ENCODE measurements at places on chromosomes 4 and X.

DNA sequence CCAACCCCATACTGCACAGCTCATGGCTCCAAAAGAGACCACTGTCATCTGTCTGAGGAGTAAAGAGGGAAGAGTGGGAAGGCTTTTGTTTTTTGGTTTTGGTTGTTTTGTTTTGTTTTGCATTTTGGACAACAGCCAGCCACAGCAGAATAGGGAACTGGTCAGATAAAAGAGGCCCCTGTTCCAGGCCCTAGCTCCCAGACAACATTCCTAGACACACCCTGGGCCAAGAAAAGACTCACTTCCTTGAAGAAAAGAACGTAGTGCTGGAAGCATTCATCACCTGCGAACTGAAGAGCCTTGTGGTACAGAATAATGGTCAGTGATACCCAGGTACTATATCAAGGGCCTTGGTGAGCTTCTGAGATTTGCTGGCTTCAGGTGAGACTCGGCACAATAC, 619.4 kb upstream of the SPANXN1 start:
- DNase-seq: no peak

DNA sequence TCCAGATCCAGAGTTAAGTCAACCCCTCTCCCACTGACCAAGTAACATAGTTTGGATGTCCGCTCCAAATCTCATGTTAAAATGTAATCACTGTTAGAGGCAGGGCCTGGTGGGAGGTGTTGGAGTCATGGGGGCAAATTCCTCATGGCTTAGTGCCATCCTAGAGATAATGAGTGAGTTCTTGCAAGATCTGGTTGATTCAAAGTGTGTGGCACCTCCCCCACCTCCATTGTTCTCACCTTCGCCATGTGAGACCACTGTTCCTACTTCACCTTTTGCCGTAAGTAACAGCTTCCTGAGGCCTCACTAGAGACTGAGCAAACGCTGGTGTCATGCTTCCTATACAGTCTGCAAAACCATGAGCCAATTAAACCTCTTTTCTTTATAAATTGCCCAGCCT, 548.8 kb downstream of the INPP4B start:
- DNase-seq: no peak

GRCh38 chr4:165203541-165204461, 3.6 kb upstream of the KLHL2 start:
- no peak for DNase-seq

DNA sequence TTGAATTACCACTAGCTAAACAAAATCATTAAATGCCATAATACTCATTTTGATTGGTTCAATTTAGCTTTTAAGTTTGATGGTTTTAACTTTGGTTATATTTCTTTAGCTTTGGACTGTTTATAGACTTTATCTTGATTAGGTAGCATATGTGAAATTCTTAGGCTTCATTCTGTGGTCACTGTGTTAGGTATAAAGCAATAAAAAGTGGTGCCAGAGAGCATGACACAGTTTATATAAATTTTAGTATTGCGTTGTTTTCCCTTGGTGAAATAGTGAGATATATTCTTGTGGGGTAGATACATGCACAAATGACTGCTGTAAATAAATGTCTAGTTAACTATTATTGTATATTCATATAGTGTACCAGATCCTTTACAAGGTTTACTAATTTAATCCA, 474.2 kb upstream of the GRID2 start:
- DNase-seq: no peak

DNA sequence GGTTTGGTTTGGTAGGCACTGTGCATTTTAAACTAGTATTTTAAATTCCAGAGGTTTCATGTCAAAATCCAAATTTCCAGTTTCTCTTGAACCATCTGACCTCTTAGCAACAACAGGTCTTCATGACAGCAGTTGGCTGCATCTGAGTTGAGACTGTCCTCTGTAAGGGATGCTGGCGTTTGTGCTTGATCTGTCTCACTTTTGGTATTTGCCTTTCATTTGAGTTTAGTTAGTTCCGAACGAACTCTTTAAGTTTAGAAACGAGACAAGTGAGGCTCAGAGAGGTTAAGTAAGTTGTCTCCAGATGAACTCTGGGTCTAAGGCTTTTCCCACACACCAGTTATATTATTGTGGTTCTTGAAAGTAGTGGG, 29.1 kb downstream of the SPARCL1 start:
- no peak for DNase-seq

- no peak for DNase-seq
Measured at GRCh38 chr4:73347497-73347896, 56.6 kb upstream of the ALB start.

DNA sequence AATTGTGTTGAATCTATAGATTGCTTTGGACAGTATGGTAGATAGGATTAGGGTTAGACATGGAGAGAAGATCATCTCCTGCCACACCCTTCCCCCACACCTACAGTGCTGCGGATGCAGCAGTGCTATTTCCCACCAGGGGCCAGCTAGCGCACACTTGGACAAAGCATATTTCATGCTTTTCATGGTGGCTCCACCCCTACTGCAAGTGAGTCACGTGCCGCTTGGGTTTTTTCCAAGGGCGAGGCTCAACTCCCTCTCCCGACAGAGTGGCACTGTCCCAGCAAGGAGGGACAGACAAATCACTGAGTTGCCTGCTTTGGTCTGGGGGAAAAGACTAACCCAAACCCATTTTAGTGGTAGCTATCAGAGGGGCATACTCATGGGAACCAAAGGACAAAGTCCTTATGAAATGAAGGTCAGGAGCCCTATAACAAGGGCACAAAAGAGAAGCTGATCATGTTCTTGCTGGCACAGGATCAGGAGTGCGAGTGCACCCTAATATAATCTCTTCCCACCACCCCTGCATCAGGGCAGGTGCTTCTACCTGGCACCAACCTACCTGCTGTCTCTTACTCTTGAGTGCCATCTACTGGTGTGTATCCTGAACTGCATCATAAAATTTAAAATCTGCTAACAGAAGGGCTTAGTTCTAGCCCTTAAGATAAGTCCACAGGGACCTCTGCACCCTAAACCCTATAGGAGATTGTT, 55.1 kb upstream of the PGAM4 start:
- no peak for DNase-seq

DNA sequence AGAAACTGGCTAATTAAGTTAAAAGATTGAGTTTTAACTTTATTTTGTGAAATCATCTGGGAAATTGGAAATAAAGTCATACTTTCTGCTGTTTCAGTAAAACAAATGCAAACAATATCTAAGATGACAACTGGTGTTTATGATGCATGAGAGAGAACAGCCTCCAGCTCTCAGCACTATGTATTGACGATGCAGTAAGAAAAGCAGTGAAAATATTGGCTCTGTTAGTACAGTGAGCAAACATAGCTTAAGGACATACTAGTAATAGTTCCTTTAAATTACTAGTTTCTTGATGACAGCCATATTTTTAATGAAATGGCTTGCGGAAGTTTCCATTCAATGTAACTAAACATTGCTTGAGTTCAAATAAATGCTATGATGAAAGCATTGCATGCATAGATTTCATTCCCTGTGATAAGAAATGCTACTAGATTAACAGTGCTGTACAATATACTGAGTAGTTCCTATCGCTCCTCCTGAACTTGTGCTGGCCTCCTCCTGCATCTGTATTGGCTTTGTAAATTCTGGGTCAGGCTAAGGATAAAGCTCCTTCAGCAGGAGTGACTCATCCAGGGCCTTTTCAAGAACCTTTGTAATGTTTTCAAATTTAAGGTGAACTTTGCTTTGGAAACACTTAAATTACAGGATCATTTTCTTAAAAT, 11.6 kb downstream of the ARHGAP24 start:
- no peak for DNase-seq

DNA sequence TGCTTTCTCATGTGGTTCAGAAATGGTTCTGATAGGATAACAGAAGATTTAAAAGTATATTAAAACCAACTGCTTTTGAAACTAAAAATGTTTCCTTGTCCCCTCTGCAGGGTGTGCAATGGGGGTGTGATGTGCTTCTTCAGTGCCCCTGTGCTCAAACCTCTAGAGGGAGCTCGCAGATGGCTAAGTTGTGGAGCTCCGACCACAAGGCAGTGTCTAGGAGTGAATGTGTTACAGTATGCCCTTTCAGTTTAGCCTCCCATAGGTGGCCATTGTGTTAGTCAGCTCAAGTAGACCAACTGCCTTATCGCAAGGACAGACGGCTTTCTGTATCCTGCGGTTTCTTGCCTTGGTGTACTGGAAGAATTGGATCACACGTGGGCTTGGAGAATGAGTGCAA, 130.5 kb downstream of the TENT5D start:
- DNase-seq: no peak

GRCh38 chrX:112734290-112734689, 54.6 kb upstream of the LHFPL1 start:
- no peak for DNase-seq

DNA sequence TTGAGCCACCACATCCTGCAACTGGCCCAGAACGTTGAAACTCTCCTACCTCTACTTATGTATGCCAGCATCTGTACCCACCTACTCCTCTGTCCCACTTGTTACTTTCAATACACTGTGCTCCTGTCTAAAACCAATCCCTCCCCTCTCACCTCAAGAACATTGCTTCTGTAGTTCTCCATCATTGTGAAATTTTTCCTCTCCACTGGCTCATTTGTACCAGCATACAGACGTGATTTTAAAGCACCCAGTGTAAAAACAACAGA, 25.5 kb upstream of the USO1 start:
- no peak for DNase-seq

DNA sequence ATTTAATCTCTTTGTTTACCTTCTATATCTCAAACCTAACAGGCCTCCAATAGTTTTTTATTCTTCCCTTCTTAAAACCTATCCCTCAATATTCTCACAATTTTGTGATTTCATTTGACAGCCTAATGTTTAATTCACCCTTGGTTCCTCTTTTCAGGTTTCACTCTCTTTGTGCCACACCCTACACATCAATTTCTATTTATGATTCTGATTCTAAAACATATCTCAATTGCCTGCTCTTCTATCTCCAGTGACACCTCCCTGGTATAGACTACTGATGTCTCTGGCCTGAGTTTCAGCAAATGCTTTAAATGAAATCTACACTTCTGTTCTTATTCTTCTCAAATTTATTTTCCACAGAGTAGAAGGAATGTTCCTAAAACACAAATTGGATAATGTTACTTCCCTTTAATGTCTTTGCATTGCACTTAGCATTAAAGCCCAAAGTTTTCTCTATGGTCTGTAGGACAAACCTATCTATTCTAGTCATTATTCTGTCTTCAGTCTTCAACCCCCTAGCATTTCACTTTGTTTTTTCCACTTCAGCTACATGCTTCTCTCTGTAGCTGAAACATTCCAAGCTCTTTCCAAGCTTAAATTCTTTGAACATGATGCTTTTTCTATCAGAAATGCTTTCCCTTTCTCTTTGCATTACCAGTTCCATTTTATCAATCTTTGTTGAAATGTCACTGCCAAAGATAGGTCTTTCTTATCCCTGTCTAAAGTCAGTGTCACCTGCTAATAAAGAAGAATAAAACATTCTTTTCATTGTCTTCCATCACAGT, 622.0 kb downstream of the CENPC start:
- DNase-seq: no peak

- no peak for DNase-seq
Measured at GRCh38 chr4:164894702-164895101, 17.7 kb downstream of the APELA start.

DNA sequence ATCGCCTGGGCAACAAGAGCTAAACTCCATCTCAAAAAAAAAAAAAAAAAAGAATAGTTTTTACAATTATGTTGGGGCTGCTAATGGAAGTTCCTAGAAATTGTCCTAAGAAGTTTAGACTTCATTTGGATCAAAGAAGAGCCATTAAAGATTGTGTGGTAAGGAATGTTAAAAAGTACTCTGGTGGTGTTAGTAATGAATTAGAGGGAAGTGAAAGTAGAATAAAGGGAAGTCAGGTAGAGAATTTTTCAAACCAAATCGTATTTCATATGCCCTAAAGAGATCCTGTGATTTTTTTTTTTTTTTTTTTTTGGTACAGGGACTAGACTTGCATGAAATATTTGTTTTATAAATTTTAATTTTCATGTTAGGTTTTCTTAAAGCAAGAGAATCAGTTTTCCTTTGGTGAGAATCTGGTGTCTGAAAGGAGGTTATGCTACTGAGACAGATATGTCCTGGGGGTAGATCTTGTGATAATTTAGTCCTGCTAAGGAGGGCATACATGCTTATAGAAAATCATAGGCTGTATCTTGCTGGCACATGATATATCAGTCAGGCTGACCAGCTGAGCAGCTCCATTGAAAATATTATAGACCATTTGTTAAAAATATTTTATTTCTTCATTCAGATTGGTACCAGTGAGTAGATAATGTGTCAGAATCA, 10.7 kb downstream of the SEC24B start:
- DNase-seq: no peak

- DNase-seq: no peak
Measured at GRCh38 chrX:39398215-39398962, 597.1 kb downstream of the MID1IP1 start.

- no peak for DNase-seq
Measured at GRCh38 chr4:128241425-128241913, 46.1 kb downstream of the PGRMC2 start.

- DNase-seq: no peak
Measured at GRCh38 chrX:150547375-150548115, 20.9 kb upstream of the MTM1 start.

DNA sequence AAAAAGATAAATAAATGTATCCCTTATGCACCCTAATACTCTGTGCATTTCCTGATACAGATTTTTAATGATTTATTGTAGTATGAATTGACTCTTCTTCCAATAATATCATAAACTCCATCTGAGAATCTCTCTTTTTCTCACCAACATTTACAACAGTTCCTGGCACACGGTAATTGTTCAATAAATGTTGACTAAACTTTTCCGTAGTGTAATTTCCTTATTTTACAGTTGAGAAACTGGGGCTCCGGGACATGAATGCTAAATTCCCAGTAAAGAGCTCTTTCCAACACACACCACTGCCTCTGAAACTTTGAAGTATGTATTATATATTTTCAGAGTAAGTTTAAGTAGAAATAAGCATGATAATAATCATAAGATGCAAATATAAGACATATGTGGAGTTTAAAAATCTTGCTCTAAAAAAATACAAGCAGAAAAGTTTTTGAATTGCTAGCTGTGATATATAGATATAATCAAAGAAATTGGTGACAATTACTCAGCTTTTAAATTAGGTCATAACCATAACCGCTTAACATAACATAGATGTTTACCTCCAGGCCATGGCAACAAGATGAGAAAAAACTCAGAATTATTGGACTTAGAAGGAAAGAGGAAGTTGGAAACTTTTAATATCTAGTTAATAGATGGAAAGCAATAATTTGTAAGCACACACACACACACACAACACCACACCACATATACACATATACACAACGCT, 28.2 kb upstream of the ANTXR2 start:
- DNase-seq: no peak
